ENCODE measurements at places on chromosomes 5 and 9.

GRCh38 chr5:81696418-81697397 lies 54.2 kb downstream of the SSBP2 start:
- DNase-seq: no peak

- no peak for DNase-seq
These were observed 360.2 kb downstream of the ENC1 start for GRCh38 chr5:74280306-74280705.

GRCh38 chr5:6722015-6722414 lies 8.8 kb downstream of the TENT4A start:
- peak; percentile 52 for DNase-seq

DNA sequence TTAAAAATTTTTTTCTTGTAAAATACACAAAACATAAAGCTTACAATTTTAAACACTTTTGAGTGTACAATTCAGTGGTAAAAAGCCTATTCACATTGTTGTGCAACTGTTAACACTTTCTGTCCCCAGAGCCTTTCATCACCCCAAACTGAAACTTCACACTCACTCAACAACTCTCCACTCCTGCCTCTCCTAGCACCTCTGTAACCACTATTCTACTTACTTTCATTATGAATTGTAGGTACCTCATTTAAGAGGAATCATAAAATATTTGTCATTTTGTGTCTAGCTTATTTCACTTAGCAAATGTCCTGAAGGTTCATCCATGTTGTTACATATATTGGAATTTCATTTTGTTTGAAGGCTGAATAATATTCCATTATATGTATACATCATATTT lies 4.3 kb upstream of the ZNF510 start:
- DNase-seq: no peak
